GM23338 (cell line): ENCODE measurements at places on chromosomes 16 and 17. TPM values are rescaled to one million over a fixed set of nuclear protein-coding genes. Genes with fewer than 3 reads are reported as not detected.

DNA sequence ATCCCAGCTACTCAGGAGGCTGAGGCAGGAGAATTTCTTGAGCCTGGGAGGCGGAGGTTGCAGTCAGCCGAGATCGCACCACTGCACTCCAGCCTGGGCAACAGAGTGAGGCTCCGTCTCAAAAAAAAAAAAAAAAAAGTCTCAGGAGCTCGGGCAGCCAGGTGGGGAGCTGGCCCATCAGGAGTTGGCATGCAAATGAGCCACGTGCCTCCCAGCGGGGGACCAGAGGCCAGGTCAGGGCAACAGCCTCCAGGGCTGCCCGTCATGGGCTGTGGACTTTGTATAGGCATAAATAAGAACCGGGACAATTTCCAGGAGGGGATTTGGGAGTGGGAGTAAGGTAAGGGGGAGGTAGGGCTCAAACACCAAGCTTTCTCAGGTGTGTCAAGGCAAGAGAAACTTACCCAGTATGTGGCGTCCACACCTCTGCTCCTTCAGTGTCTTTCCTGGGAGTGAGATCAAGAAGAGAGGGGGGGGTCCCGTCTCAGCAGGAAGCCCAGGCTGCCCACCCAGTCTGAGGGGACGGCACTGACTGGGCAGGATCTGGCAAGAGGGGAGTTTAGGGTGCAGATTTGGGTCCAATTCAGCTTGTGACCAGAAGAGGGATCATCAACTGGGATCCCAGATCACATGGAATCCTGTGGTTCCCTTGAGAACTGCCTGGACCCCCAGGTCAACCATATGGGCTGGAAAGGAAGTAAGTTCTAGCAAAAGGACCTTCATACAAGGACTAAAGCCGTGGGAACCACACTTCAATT lies 22.3 kb upstream of the G6PC1 start:
- peak; percentile 92 for DNase-seq

GRCh38 chr17:37130984-37131446 lies 182.3 kb downstream of the AATF start:
- peak; percentile 27 for DNase-seq

- DNase-seq: no peak
Measured at GRCh38 chr17:6475411-6475810, 31.2 kb downstream of the PIMREG start.

DNA sequence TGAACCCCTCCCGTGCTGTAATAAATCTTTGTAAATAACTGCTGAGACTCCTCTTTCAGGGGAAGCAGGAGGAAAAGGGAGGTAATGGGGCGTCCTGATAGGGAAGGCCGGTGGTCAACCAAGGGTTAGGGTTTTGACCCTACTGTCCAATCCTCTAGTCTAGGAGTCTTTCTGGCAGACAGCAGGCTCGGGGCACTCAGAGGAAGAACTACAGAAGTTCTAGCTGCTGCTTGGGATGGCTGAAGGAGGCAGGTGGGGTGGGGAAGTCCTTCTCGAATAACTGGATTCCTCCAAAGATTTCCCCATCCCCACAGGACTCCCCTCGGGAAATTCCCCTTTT lies 387 bp upstream of the STARD3 start:
- no peak for DNase-seq

- DNase-seq: no peak
Measured at GRCh38 chr17:60065136-60065535, 13.6 kb downstream of the HEATR6 start.

DNA sequence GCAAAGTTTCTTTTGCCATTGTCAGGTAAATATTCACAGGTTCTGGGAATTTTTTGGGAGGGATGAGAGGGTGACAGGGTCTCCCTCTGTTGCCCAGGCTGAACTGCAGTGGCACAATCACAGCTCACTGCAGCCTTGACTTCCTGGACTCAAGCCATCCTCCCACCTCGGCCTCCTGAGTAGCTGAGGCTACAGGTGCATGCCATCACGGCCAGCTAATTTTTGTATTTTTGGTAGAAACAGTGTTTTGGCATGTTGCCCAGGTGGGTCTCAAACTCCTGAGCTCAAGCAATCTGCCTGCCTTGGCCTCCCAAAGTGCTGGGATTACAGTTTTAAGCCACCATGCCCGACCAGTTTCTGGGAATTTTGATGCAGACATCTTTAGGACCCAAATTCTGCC lies 53.0 kb downstream of the IQCK start:
- no peak for DNase-seq

DNA sequence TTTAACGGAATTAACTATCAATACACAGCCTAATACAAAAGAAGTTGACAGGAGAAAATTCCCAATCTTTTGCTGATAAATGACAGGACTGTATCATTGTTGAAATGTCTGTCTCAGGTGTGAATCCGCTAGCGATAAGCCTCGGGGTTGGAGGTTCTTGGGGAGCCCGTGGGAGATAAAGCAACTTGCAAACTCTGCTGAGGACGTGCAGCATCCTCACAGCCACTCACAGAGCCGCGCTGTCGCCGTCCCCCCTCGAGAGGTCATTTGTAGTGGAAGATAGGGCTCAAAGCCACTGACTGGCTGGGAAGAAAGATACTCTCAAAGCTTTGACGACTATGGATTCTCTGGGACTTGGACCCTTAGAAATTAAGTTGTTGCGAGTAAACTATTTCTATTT lies 17.0 kb downstream of the MAP1LC3B start:
- no peak for DNase-seq

DNA sequence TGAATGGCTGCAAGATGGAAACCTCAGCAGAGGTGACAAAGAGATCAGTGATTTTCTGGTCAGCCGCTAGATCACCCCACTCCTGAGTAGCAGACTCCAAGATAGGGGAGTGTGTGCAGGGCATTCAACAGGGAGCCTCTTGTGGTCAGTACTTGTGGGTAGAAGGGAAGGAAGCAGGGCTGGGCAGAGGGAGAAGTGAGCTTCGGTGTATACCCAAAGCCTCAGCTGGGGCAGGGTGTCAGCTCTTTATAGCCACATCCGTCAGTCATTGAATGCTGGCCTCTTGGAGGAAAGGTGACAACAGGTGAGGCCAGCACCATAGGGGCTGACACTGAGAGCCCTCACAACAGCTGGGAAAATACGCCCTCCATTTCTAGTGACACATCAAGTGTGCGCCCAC lies 2.2 kb upstream of the SLC12A3 start:
- DNase-seq: no peak

GRCh38 chr17:27290916-27291598 lies 2.9 kb upstream of the WSB1 start:
- DNase-seq: no peak

- no peak for DNase-seq
Measured at GRCh38 chr17:16002708-16003260, 3.2 kb downstream of the TTC19 start.

CAVIN1 gene
- 33.3 and 35.7 TPM in 2 replicates for total RNA-seq

KRTAP4-5 gene
- total RNA-seq: not detected in 2 replicates
